ENCODE measurements at places on chromosomes 16 and 17. TPM values are rescaled to one million over a fixed set of nuclear protein-coding genes. Genes with fewer than 3 reads are reported as not detected.

Gene STAT5A
- 3.2 TPM for total RNA-seq

Gene C16orf74
- total RNA-seq = 3.8 TPM

Gene KRTAP2-2
- total RNA-seq = not detected

Gene ADAM11
- 2.3 TPM for total RNA-seq

Gene CD19
- total RNA-seq = not detected

Gene TERB1
- total RNA-seq = not detected

Gene RPH3AL
- 36.0 TPM for total RNA-seq

Gene CD300E
- total RNA-seq = not detected

Gene TLCD3A
- total RNA-seq = 13.4 TPM

Gene RIPOR1
- total RNA-seq = 90.4 TPM

Gene ALOXE3
- not detected for total RNA-seq

Gene SLFN12L
- not detected for total RNA-seq

Gene WFIKKN1
- total RNA-seq = 0.39 TPM

Gene SDR42E2
- total RNA-seq = not detected

Gene CCL17
- total RNA-seq = not detected

DNA sequence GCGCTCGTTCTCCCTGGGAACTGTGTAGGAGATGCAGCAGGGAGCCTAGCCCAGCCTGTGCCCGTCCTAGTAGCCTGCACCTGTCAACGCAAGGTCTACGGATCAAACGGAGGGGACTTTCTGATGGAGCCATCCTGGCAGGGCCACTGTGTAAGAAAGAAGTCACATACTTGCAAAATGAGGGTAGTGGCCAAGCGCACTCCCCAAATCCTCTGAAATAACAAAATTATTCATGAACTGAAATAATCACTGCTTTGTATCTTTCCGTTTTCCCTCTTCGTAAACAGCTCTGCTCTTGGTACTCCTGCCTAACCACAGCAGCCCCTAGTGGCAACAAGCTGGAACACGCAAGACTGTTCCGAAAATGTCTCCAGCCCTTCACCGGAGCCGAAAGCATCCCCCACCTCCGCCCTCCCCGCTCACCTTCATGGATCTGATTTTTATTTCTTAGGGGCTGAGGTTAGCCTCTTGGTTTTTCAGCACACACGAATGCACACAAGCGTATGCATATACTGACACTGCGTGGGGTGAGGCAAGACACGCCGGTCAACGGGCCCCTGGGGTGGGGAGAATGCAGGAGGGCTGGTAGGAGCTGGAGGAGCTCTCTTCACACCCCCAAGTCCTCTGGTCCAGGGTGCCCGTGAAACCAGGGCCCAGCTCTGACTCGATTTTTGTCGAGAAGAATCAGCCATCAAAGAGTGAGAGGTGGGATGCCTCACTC lies 100.8 kb downstream of the ABCC12 start:
- peak; percentile 44 for DNase-seq

DNA sequence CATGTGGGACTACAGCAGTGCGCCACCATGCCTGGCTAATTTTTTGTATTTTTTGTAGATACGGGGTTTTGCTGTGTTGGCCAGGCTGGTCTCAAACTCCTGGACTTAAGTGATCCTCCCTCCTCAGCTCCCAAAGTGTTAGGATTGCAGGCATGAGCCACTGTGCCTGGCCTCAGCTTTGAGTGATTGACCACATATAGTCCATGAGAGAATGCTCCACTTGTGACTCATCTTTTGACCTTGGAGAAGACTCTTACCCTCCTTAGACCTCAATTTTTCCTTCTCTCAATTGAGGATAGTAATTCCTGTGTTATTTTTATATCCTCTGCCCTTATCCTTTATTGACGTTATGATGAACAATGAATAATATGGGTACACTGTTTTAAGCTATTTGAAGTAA lies 30.9 kb upstream of the DUSP14 start:
- no peak for DNase-seq

GRCh38 chr17:29043539-29044145 lies 701 bp downstream of the PIPOX start:
- DNase-seq = no peak

DNA sequence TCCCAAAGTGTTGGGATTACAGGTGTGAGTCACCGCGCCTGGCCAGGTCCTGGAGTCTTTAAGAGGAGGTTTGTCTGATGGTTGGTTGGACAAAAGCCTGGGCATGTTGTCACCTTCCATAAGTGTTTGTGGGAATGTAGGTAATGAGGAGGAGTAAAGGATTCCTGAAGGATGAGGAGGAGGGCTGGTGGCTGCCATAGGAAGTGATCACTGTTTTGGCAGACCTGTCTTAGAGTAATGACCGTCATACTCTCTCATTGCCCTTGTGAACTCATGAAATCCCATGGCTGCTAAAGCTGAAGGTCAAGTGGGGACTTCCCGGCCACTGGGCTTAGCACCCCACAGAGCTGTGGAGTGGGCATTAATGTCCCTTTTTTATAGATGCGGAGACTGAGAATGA lies 40.5 kb downstream of the TENT4B start:
- no peak for DNase-seq

GRCh38 chr17:42754782-42755181 lies 6.2 kb upstream of the RAMP2 start:
- DNase-seq = no peak

- DNase-seq = no peak
These were observed 80.4 kb downstream of the ABCC12 start for GRCh38 chr16:48075398-48075797.

GRCh38 chr17:12709063-12709462 lies 43.4 kb downstream of the MYOCD start:
- no peak for DNase-seq

DNA sequence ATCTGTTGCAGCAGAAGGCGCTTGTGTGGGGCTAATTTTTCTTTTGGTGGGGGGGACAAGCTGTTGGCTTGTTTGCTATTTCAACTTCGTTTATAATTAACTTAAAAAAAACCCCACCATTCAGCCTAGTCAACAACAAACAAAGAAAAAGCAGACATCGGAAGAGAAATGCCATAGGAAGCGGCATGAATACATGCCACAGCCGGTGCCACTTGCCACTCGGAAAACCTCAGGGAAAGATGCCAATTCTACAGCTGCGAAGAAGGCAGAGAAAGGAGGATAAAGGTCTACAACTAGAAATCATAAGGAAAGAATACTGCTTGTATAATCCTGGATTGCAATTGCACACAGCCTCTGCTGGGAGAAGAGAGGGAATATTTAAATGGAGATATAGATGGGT lies 254.4 kb upstream of the PMFBP1 start:
- no peak for DNase-seq

- no peak for DNase-seq
These were observed 26.4 kb upstream of the SPNS2 start for GRCh38 chr17:4472286-4472685.

GRCh38 chr17:21212826-21213637 lies 929 bp downstream of the TMEM11 start:
- DNase-seq = no peak

- no peak for DNase-seq
These were observed 125.1 kb downstream of the SLC39A11 start for GRCh38 chr17:72967277-72967970.

- DNase-seq = no peak
These were observed 63.3 kb downstream of the NOG start for GRCh38 chr17:56656701-56657327.

- DNase-seq = peak; percentile 51
These were observed 994 bp downstream of the PITPNA start for GRCh38 chr17:1561420-1562175.

DNA sequence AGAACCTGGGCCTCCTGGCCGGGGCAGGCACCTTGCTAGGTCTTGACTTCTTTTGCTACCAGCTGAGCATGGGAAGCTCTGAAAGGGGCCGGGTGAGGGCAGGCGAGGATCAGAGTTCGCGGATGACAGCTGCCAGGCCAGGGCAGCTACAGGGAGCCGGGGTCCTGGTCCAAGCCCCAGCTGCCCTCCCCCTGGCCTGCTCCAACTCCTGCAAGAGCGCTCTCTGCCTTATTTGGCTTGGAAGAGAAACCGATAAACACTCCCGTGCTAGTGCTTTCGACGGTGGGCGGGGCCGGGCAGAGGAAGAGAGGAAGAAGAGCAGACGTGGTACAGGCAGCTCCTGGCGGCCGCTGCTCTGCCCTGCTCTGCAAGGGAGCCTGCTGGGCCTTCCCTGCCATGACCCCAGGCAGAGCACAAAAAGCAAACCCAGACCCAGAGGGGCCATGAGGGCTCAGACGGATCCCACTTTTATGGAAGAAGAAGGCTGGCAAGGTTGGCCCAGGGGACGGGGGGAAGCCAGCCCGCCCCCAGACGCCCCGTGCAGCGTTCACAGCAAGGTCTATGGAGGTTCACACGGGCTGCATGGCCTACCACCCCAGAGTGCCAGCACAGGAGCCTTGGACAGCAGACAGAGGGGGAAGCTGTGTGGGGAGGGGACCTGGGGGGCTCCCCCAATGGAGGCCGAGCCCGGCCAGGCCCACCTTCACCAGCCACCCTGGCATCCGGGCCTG lies 25.6 kb downstream of the PIEZO1 start:
- DNase-seq = no peak

GRCh38 chr16:18969050-18969854 lies 14.5 kb upstream of the TMC7 start:
- DNase-seq = peak; percentile 76

DNA sequence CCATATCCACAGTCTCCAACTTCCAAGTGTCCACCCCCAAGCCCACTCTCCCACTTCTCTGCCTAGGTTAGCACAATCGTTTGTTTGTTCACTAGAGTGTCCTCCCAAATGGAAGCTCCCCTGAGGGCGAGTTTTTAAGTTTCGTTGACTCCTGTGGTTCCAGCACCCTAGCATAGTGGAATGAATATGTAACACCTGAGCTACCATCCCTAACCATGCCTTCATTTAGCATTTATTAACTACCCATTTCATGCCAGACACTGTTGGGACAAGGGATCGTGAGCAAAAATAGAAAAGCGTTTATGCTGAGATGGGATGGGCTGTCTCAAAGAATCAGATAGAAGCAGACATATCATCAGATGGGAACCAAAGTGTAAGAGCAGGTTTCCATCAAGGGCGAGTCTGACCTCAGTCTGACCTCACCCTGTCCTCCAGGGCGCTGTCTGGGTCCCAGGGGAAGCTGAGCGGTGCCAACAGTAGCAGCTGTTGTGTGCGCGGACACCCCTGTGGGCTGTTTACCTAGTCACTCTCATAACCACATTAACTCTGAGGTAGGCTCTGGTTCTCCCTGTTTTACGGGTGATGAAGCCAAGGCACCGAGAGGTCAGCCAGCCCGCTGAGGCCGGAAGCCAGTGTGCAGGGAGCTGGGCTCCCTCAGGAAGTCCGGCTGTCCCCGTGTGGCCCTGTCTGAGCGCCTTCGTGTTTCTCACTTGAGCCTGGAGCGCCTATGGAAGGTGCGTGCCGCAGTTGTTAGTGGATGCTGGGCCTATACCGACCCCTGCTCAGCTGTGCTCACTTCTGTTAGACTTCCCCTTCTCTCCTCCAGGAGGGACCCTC lies 6.2 kb downstream of the CNP start:
- no peak for DNase-seq

DNA sequence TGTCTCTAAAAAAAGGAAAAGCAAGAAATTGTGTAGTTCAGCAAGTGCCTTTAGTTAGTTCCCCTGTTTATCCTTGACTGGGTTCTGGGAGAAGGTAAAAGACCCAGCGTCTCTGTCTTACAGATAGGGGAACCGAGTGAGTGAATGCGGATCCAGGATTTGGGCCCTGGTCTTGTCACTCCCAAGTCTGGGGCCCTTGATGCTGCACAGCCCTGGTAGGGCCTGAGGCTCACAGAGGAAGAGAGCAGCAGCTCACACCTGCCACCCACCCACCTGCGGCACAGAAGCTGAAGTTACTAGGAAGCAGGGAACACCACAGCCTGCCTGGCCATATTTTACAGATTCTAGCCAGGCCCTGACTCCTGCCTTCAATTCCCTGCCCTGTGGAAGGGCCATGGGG lies 22.2 kb downstream of the LASP1 start:
- no peak for DNase-seq

DNA sequence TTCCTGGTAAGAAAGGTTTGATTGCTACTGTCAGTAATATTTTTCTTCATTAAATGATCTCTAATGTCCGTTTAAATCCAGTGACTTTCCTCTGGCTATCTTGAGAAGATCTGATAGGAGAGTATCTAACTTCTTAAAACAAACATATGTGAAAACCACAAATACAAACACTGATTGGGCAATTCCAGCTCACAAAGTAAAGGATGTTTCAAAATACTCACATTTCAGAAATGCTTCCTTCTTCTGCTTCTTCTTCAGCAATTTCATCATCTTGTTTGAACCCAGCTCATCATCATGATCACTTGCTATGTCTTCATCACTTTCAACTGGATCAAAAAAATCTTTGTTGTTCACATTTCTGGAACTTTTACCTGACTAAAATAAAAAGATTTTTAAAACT lies 64.3 kb upstream of the RBL2 start:
- DNase-seq = no peak

- peak; percentile 19 for DNase-seq
These were observed 415 bp downstream of the XYLT1 start for GRCh38 chr16:17470182-17470907.

GRCh38 chr17:45372325-45372869 lies 55.6 kb upstream of the MAP3K14 start:
- DNase-seq = peak; percentile 36

GRCh38 chr16:88131256-88131655 lies 180.0 kb downstream of the BANP start:
- no peak for DNase-seq

DNA sequence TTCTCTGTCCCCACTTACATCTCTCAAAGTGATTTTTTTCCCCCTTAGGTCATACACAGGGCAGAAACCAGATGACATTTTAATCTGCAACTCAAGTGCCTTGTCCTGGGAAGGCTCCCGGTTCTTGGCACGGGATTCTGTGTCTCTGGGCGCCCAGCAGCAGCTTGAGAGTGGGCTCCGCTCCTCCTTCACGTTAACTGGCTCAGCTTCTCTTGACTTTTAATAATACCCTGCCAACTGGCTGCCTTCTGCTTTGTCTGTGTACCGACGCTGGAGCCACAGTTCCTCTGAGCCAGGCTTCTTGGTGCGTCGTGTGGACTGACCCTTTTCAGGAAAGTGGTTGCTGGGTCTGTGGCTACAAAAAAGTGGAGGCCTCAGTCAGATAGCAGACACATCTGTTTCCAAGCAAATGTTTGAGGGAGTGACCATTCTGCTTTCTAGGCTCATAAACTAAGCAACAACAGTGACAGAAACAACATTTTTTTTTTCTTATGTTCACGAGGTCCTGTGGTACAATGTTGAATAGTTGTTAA lies 64.9 kb downstream of the IRF8 start:
- no peak for DNase-seq

- DNase-seq = peak; percentile 64
These were observed 1.1 kb downstream of the RAI1 start for GRCh38 chr17:17682293-17682736.

GRCh38 chr17:55567240-55568214 lies 56.3 kb upstream of the SMIM36 start:
- no peak for DNase-seq

GRCh38 chr16:89982318-89982717 lies 33.8 kb downstream of the DEF8 start:
- DNase-seq = no peak

DNA sequence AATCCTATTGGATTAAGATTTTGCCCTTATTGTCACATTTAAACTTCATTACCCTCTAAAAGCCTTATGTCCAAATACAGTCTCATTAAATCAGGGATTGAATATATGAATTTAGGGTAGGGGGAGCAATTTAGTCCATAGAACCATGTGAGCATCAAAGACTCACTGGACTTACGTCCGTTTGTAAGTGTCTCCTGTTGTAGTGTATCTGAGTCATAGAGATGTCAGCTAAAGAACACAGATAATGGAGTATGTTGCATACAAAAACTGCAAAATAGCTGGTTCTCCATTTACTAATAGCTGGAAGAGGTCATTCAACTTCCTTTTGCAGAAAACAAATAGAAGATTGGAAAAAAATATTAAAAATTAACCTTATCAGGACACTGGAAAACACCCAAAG lies 599.1 kb upstream of the SOX9 start:
- DNase-seq = no peak

All from Caco-2 (cell line).